Diencephalon (tissue), 1 donor: ENCODE measurements at places on chromosomes 6 and 20. TPM values are rescaled to one million over a fixed set of nuclear protein-coding genes. Genes with fewer than 3 reads are reported as not detected.

NKAIN4 gene
- total RNA-seq, result 48.0 TPM

TGM3 gene
- total RNA-seq, result 0.46 TPM

TMEM74B gene
- 16.1 TPM for total RNA-seq

PLA2G7 gene
- 4.6 TPM for total RNA-seq

SAMD3 gene
- total RNA-seq, result 19.4 TPM

MYLK2 gene
- total RNA-seq, result 1.6 TPM

THBS2 gene
- 14.1 TPM for total RNA-seq

OPN5 gene
- not detected for total RNA-seq

TNFRSF21 gene
- total RNA-seq, result 45.2 TPM

FOXF2 gene
- 2.3 TPM for total RNA-seq

PDSS2 gene
- total RNA-seq, result 11.5 TPM

PPIL6 gene
- total RNA-seq, result 32.5 TPM

DDX43 gene
- 0.46 TPM for total RNA-seq

SLC12A5 gene
- 113 TPM for total RNA-seq

DEFB132 gene
- not detected for total RNA-seq

ADAT2 gene
- total RNA-seq, result 5.1 TPM

MAP3K5 gene
- total RNA-seq, result 16.1 TPM

SLC26A8 gene
- total RNA-seq, result 9.0 TPM

NECAB3 gene
- total RNA-seq, result 32.3 TPM

FGD2 gene
- 3.2 TPM for total RNA-seq

CSE1L gene
- 129 TPM for total RNA-seq

KCNQ5 gene
- 5.5 TPM for total RNA-seq

AKAP7 gene
- total RNA-seq, result 90.4 TPM

KCNK16 gene
- total RNA-seq, result not detected

TMX4 gene
- 90.9 TPM for total RNA-seq

CASS4 gene
- 0.69 TPM for total RNA-seq
